ENCODE measurements at places on chromosomes 4 and X. TPM values are rescaled to one million over a fixed set of nuclear protein-coding genes. Genes with fewer than 3 reads are reported as not detected.

DNA sequence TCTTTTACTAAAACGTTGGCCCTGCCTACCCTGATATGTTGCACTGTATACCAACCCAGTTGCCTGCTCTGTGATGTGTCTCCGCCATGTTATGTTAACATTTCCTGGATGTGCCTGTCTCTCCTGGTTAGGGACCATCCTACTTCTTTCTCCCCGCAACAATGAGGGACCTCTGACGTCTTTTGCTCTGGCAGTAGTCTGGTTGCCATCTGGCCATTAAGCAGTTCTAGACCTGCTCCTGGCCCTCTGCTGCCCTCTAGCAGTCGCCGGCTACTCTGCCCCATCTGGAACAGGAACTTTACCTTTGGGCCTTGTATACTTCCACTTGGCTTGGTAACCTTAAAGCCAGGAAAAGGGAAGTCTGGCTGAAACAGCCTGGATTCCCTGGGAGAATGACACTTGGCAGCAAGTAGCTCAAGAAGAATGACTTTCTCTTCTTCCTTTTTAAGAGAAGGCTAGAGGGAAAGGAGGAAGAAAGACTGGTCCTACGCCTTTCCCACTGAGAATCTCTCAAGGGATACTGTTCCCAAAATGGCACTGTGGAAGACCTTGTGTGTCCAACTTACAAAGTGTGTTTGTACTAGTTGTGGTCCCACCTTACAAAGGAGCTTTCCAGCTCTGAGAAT is 63.5 kb downstream of the GPC3 start:
- no peak overlapping the region for H3K27ac ChIP-seq
- no peaks in the 10 kb centered on the region for H3K27me3 ChIP-seq
- no peak for DNase-seq
- H3K36me3 ChIP-seq: no peaks in the 10 kb centered on the region
- H3K4me3 ChIP-seq: no peak overlapping the region
- peaks cover 7% of the 10 kb centered on the region for H3K4me1 ChIP-seq

GRCh38 chrX:2677764-2678163 is 13.3 kb upstream of the CD99 start:
- peak; percentile 86 for DNase-seq
- H3K4me1 ChIP-seq: peaks cover 25% of the 10 kb centered on the region
- no peaks in the 10 kb centered on the region for H3K27me3 ChIP-seq

DNA sequence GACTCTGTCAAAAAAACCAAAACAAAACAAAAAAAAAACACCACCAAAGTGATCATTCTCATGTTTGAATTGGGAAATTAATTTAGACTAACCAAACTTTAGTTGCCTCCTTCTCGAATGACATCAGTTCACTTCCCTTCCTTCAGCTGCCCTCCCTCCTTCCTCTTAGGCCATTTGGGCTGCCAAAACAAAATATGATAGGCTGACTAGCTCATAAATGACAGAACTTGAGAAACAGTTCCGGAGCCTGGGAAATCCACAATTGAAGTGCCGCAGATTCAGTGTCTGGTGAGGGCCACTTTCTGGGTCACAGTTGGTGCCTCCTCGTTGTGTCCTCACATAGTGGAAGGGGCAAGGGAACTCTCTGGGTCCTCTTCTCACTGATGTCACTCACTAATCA is 16.1 kb upstream of the WAS start:
- H3K27me3 ChIP-seq: no peaks in the 10 kb centered on the region
- no peak overlapping the region for H3K4me3 ChIP-seq
- H3K27ac ChIP-seq: no peak overlapping the region
- DNase-seq: no peak
- no peaks in the 10 kb centered on the region for H3K36me3 ChIP-seq

- H3K4me1 ChIP-seq: no peaks in the 10 kb centered on the region
- H3K27me3 ChIP-seq: no peaks in the 10 kb centered on the region
- H3K27ac ChIP-seq: no peak overlapping the region
Measured at GRCh38 chr4:151901631-151902030, 140.8 kb upstream of the GATB start.

GRCh38 chr4:41476310-41476885 is 61.6 kb upstream of the LIMCH1 start:
- H3K27ac ChIP-seq: no peak overlapping the region
- DNase-seq: no peak
- H3K27me3 ChIP-seq: peaks cover 9% of the 10 kb centered on the region
- H3K4me3 ChIP-seq: no peak overlapping the region
- H3K36me3 ChIP-seq: no peaks in the 10 kb centered on the region
- H3K4me1 ChIP-seq: no peaks in the 10 kb centered on the region

- H3K4me3 ChIP-seq: no peak overlapping the region
- no peaks in the 10 kb centered on the region for H3K27me3 ChIP-seq
- DNase-seq: no peak
- H3K36me3 ChIP-seq: no peaks in the 10 kb centered on the region
Measured at GRCh38 chrX:84168095-84168494, 19.9 kb downstream of the RPS6KA6 start.

Gene PAGE1
- total RNA-seq: not detected

Gene MAGEA1
- total RNA-seq: not detected

DNA sequence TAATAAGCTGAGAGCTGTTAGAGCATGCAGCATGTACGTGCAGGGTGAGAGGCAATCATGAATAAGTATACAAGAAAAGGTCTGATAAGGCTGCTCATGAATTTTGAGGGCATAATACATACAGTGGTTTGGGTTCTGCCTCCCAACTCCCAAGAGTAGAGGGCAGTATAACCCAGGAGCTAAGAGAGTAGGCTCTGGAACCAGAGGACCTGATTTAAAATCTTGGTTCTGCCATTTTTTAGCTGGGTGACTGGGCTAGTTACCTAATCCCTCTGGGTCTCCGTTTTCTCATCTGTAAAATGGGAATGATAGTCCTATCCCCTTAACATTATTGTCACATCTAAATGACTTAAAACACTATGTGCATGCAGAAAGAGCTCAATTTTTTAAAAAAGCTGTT is 85.3 kb downstream of the LNX1 start:
- no peaks in the 10 kb centered on the region for H3K27me3 ChIP-seq
- no peak overlapping the region for H3K4me3 ChIP-seq
- H3K4me1 ChIP-seq: peaks cover 19% of the 10 kb centered on the region
- DNase-seq: no peak
- no peaks in the 10 kb centered on the region for H3K36me3 ChIP-seq

DNA sequence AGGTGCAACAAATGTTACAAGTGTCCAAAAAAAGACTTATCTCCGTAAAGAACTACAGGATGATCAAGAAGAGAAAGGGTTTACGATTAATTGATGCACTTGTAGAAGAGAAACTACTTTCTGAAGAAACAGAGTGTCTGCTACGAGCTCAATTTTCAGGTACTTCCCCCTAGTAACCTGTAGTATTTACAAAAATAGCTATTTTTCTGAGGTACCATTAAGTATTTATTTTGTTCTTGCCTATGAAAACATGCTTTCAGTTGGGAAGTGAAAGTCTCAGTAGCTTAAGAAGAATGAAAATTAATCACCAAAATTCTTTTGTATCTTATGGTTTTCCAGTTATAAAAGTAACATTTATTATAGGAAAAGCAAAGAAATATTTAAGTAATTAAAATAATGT is 5.9 kb downstream of the THAP9 start:
- H3K27ac ChIP-seq: no peak overlapping the region
- H3K27me3 ChIP-seq: no peaks in the 10 kb centered on the region

GRCh38 chrX:56978172-56978571 is 17.2 kb downstream of the SPIN3 start:
- no peak overlapping the region for H3K27ac ChIP-seq
- no peak overlapping the region for H3K4me3 ChIP-seq
- H3K27me3 ChIP-seq: no peaks in the 10 kb centered on the region
- no peak for DNase-seq
- H3K4me1 ChIP-seq: no peaks in the 10 kb centered on the region
- no peaks in the 10 kb centered on the region for H3K36me3 ChIP-seq

GRCh38 chr4:26028793-26029567 is 115.0 kb downstream of the SMIM20 start:
- H3K4me1 ChIP-seq: peaks cover 32% of the 10 kb centered on the region
- DNase-seq: no peak
- H3K27ac ChIP-seq: no peak overlapping the region
- H3K4me3 ChIP-seq: no peak overlapping the region
- no peaks in the 10 kb centered on the region for H3K36me3 ChIP-seq
- peaks cover 9% of the 10 kb centered on the region for H3K27me3 ChIP-seq

DNA sequence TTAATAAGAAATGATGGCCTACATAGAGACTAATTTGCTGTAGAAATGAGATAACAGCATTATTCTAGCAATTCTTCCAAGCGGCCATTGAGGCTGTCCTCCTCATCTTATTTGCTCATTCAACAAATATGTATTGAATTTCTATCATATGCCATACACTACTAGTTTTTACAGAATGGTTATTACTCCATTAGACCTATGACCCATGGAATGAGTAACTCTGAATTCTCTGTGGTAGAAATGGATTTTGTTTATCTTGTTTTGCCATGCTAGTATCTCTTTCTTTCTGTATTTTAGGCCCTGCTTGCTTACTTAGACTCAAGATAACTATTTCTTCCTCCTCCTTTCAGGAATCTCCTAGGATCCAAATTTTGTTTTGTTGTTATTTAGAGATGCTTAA is 103.5 kb downstream of the RPA4 start:
- peaks cover 2% of the 10 kb centered on the region for H3K4me1 ChIP-seq
- no peak overlapping the region for H3K4me3 ChIP-seq
- H3K27ac ChIP-seq: no peak overlapping the region
- DNase-seq: no peak
- H3K27me3 ChIP-seq: no peaks in the 10 kb centered on the region

Gene AREG
- total RNA-seq: 0.64 TPM

- H3K4me3 ChIP-seq: no peak overlapping the region
- peaks cover 17% of the 10 kb centered on the region for H3K36me3 ChIP-seq
- H3K27me3 ChIP-seq: no peaks in the 10 kb centered on the region
- no peak for DNase-seq
- no peak overlapping the region for H3K27ac ChIP-seq
- no peaks in the 10 kb centered on the region for H3K4me1 ChIP-seq
Measured at GRCh38 chr4:3521621-3522325, 10.4 kb downstream of the LRPAP1 start.

- H3K4me3 ChIP-seq: no peak overlapping the region
- no peaks in the 10 kb centered on the region for H3K4me1 ChIP-seq
- no peaks in the 10 kb centered on the region for H3K36me3 ChIP-seq
Measured at GRCh38 chr4:176090115-176090514, 24.5 kb downstream of the WDR17 start.

DNA sequence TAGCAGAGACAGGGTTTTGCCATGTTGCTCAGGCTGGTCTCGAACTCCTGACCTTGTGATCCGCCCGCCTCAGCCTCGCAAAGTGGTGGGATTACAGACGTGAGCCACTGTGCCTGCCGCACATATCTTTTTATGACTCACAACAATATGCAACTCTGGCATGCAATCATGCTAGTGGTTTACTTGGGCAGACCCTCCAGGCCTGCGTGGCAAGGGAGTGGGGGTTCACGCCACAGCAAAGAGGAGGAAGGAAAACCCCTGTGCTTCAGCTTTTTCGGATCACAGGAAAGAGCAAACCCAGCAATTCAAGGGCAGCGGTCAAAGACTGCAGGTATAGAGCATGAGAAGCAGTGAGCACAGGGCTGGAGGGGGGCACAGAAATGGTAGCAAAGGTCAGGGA is 48.3 kb upstream of the CD99 start:
- H3K4me3 ChIP-seq: no peak overlapping the region
- no peaks in the 10 kb centered on the region for H3K36me3 ChIP-seq
- H3K27me3 ChIP-seq: no peaks in the 10 kb centered on the region

Gene SFRP2
- 87.7 TPM for total RNA-seq

Gene FGD1
- total RNA-seq: 29.5 TPM

GRCh38 chr4:87717276-87718031 is 67.4 kb downstream of the DMP1 start:
- DNase-seq: no peak
- peaks cover 19% of the 10 kb centered on the region for H3K27me3 ChIP-seq
- H3K4me1 ChIP-seq: peaks cover 11% of the 10 kb centered on the region
- no peaks in the 10 kb centered on the region for H3K36me3 ChIP-seq

- H3K36me3 ChIP-seq: no peaks in the 10 kb centered on the region
- no peak overlapping the region for H3K4me3 ChIP-seq
- H3K4me1 ChIP-seq: peaks cover 21% of the 10 kb centered on the region
- DNase-seq: no peak
Measured at GRCh38 chr4:110164856-110165255, 33.6 kb downstream of the ELOVL6 start.

GRCh38 chr4:112007391-112007790 is 137.9 kb upstream of the FAM241A start:
- H3K27ac ChIP-seq: no peak overlapping the region
- H3K27me3 ChIP-seq: peaks cover 3% of the 10 kb centered on the region
- H3K4me3 ChIP-seq: no peak overlapping the region
- H3K4me1 ChIP-seq: no peaks in the 10 kb centered on the region

DNA sequence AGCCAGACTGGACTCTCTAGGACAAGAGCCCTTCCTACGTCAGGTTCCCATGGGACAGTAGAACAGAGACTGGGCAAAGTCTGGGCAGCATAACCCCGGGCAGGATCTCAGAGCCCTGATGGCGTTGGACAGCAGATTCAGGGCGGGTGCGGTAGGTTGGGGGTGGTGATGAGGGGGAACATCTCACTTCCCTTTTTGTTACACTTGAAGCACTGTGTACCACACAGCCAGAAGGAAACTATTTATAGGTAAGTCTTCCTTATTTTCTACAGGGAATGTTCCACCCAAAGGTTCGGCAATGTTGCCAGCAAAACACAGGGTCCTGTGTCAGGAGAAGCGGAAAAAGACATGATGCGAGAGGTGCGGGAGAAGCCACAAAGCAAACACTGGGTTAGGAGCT is 54.3 kb downstream of the TSC22D3 start:
- no peaks in the 10 kb centered on the region for H3K27me3 ChIP-seq
- H3K4me3 ChIP-seq: no peak overlapping the region
- no peak overlapping the region for H3K27ac ChIP-seq
- no peaks in the 10 kb centered on the region for H3K36me3 ChIP-seq
- H3K4me1 ChIP-seq: peaks cover 55% of the 10 kb centered on the region

GRCh38 chr4:13378973-13379759 is 105.0 kb downstream of the RAB28 start:
- no peak overlapping the region for H3K4me3 ChIP-seq
- H3K27ac ChIP-seq: no peak overlapping the region
- no peaks in the 10 kb centered on the region for H3K4me1 ChIP-seq
- no peak for DNase-seq
- H3K36me3 ChIP-seq: peaks cover 3% of the 10 kb centered on the region
- no peaks in the 10 kb centered on the region for H3K27me3 ChIP-seq

Gene EPHA5
- total RNA-seq: 149 TPM

DNA sequence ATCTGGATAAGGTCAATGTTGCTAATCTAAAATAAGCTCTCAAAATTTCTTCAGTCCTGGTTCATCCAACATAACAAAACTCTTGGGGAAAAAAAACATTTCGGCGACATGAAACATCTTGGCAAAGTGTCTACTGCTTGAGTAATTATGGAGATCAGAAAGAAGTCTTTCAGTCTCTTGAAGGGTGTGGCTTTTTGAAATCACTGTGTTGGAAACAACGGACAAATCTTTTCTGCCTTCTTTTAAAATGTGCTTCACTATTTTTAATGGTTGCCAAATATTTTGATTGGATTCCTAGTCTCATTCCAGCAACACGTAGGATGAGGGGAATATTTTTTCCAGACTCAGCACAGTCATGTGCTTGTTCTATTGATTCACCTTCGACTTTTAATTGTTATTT is 138.6 kb downstream of the KLHL8 start:
- no peak for DNase-seq
- no peak overlapping the region for H3K4me3 ChIP-seq
- H3K27ac ChIP-seq: peak overlapping the region; percentile 58
- H3K36me3 ChIP-seq: peaks cover 9% of the 10 kb centered on the region
- H3K27me3 ChIP-seq: no peaks in the 10 kb centered on the region

- H3K4me1 ChIP-seq: peaks cover 29% of the 10 kb centered on the region
- H3K27ac ChIP-seq: no peak overlapping the region
- DNase-seq: no peak
- peaks cover 1% of the 10 kb centered on the region for H3K36me3 ChIP-seq
- H3K27me3 ChIP-seq: peaks cover 99% of the 10 kb centered on the region
- H3K4me3 ChIP-seq: no peak overlapping the region
Measured at GRCh38 chr4:110624904-110625494, 2.1 kb upstream of the PITX2 start.

All from osteocyte (in vitro differentiated cells).